ENCODE measurements at places on chromosomes 6 and 20.

DNA sequence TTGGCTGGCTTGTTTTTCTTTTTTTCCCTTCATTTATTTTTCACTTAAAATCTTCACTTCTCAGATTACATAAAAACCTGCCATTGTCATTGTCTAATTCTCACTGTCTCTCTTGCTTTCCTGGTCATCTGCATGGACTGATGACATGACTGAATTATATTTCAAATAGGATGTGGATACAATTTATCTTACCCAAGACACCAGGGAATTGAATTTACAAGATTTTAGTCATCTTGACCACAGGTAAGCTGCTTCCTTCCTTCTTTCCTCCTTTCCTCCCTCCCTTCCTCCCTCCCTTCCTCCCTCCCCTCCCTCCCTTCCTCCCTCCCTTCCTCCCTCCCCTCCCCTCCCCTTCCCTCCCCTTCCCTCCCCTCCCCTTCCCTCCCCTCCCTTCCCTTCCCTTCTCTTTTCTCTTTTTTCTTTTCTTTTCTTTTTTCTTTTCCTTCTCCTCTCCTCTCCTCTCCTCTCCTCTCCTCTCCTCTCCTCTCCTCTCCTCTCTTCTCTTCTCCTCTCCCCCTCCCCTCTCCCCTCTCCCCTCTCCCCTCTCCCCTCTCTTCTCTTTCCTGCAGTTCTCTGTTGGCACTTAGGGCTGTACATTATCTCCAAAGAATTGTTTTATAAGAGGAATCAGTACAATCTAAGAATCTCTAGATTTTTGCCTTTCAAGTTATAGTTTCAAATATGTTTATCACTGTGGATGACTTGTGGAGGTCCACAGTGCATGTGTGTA, 171.5 kb downstream of the CARMIL1 start:
- no peak for DNase-seq

GRCh38 chr6:70725817-70726415, 58.2 kb downstream of the SMAP1 start:
- DNase-seq: no peak

DNA sequence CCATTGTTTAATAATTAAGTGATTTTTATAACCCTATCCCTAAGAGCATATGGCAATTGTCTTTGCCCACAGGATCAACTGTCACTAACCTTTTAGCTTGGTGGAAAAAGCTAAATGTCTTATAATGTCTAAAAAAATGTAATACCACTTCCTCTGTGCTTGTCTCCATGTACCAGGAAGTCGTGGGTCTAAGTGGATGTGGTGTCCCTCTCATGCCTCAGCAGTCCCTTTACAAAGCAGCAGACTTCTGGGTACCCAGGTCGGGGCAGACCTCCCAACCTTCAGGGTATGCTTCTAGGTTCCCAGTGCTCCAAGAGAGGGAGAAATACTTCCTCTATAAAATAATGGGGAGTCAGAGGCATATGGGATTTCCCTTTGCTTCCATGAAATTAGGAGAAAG, 74.7 kb downstream of the ZHX3 start:
- DNase-seq: no peak

DNA sequence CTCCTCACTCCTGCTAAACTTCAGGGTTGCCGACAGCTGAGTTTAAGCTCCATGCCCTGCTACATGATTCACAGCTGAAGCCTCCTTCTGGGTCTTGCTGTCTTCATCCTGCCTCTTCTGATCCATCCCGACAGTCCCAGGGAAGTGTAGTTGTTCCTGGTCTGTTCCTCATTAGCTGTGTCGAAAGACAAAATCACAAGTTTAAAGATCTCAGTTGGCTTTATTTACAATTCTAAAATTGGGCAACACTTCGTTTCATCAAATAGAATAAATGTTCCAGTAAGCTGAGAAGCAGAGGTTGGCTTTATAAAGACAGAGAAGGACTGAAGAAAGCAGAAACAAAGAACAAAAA, 4.1 kb upstream of the SLC2A10 start:
- DNase-seq: no peak

DNA sequence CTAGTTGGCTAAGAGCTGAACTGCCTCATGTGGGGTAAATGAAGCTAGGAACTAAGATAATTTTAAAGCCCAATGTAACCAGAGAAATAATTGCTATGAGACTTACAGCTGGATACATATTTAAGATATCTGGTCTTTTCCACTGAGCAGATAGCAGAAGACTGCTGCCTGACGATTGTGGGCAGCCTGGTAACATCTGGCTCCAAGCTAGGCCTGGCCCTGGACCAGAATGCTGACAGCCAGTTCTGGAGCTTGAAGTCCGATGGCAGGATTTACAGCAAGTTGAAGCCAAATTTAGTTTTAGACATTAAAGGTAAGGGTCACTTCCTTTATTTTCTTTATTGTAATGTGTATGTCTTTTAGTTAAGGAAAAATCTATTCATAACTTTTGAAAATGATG, 65.7 kb downstream of the RTN4IP1 start:
- DNase-seq: no peak

- no peak for DNase-seq
Measured at GRCh38 chr20:62063981-62064769, 1.5 kb downstream of the TAF4 start.

DNA sequence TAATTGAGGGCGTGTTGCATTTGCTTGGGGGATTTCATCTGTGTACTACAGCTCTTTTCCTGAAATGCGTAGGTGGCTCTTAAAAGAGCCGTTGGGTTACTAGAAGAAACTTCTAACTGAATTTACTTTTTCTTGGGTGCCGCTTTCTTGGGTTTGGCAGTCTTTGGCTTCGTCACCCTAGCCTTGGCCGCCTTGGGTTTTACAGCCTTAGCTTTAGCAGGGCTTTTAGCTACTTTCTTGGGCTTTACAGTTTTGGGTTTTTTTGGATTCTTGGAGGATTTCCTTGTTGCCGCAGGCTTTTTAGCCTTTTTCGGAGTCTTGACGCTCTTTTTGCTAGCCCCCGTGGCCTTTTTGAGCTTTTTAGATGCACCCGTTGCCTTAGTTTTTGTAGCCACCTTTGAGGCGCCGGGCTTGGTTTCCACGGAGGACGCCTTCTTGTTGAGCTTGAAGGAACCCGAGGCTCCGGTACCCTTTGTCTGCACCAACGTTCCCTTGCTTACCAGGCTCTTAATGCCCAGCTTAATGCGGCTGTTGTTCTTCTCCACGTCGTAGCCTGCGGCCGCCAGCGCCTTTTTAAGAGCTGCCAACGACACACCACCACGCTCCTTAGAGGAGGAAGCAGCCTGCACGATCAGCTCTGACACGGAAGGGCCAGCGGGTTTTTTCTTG, 54.5 kb downstream of the TRIM38 start:
- DNase-seq: no peak

- DNase-seq: no peak
Measured at GRCh38 chr6:112342511-112342910, 4.6 kb upstream of the RFPL4B start.

- DNase-seq: no peak
Measured at GRCh38 chr6:34132486-34133185, 13.3 kb downstream of the GRM4 start.

- no peak for DNase-seq
Measured at GRCh38 chr6:158797331-158798310, 21.5 kb downstream of the EZR start.

DNA sequence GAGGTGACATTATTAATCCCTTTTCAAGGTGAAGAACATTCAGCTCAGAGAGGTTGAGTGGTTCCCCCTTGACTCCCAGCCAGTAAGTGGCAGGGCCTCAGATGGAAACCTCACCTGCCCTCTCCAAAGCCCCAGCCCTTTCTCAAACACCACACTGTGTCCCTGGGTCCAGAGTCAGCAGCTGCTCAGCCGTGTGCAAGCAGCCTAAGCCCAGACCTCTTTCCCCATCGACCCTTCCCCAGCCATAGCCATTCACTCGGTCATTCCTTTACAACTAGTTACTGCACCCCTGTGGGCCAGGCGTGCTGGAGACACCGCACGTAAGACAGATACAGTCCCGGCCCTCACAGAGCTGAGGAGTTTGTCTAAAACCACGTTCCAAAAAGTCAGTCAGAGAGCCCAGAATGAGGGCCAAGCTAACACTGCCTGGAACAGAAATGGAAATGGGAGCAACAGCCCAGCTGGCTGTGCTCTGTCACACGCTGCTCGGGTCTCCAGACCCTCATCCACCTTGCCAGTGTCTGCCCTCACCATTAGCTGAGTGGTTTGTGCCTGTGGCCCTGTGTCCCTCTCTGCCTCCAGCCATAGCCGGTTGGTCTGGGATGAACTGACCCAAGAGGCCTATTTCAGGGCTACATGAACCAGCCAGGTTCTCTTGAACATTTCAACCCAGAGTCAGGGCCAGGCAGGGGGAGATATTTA, 29.6 kb downstream of the ZC3H12D start:
- no peak for DNase-seq

DNA sequence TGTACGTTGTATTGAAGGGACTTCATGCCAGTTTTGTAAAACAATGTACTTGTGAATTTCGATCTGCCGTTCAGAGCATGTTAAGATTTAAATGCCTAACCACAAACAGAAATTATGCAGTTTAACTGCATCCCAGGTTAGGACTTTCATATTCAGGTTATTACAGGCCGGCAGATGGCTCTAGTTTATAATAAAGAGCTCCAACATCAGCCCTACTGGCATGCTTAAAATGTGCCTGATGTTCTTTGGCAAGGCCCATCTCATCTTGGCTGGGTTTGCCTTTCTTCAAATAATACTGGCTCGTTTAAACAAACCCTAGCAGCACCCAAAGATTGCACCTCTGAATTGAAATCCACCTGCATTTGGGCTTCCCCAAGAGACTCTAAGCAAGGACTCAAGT, 169.3 kb upstream of the RIN2 start:
- DNase-seq: no peak

- peak; percentile 59 for DNase-seq
Measured at GRCh38 chr6:167826230-167826895, 348 bp upstream of the AFDN start.

DNA sequence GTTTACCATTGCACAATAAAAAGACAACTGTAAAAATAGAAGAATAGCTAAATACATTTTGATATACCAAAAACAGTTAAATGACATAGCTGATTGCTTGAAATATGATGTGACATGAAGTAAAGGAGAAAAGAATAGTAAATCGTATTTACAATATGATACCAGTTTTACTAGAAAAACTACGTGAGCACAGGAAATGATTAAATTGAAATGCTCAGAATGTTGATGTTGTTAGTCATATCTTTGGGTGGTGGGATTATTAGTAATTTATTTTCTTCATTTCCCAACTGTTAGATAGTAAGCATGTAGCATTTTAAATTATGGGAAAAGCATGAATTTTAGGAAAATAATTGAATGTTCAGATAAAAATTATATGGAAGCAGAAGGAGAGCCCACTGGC, 268.3 kb upstream of the TAB2 start:
- DNase-seq: no peak

- DNase-seq: no peak
Measured at GRCh38 chr6:17714879-17715851, 8.4 kb upstream of the NUP153 start.

GRCh38 chr6:155832596-155832995, 377.0 kb upstream of the NOX3 start:
- DNase-seq: no peak

DNA sequence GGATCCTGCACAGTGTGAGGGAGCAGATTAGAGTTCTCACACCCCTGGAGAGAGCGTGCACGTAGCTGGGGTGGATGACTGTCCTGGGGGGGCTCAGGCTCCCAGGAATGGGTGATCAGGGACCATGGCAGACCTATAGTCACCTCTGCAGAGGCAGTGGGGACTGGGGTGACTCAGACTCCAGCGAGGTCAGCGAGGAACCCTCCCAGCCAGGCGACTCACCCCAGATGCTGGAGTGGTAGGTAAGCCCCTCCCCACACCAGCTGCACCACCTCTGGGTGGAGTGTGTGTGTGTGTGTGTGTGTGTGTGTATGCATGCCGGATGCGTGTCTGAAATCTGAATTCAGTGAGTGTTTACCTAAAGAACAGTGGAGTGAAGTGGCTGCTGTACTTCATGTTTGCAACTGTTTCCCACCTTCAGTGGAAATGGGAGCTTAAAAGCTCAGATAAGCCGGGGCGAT, 17.4 kb upstream of the GTSF1L start:
- no peak for DNase-seq

GRCh38 chr6:41607736-41608135, 30.5 kb upstream of the MDFI start:
- DNase-seq: no peak

GRCh38 chr20:49534255-49534712, 33.7 kb downstream of the PTGIS start:
- DNase-seq: peak; percentile 30

DNA sequence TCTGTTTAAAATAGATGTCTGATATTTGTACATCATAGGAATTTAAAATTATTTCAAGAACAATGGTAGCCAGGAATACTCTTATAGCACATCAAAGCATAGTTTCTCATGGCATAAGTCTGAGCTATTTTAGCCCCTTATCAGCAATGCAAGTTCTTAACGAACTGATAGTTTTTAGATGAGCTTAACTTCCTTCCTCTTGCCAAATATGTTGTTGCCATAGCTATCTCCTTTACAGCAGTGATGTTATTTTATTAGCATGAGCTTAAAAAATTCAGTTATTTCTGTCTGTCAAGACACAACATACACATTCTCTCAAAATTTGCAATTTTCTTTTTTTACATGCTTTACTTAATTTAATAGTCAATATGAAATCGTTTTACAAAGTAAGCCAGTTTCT, 867.2 kb downstream of the PHF3 start:
- no peak for DNase-seq

DNA sequence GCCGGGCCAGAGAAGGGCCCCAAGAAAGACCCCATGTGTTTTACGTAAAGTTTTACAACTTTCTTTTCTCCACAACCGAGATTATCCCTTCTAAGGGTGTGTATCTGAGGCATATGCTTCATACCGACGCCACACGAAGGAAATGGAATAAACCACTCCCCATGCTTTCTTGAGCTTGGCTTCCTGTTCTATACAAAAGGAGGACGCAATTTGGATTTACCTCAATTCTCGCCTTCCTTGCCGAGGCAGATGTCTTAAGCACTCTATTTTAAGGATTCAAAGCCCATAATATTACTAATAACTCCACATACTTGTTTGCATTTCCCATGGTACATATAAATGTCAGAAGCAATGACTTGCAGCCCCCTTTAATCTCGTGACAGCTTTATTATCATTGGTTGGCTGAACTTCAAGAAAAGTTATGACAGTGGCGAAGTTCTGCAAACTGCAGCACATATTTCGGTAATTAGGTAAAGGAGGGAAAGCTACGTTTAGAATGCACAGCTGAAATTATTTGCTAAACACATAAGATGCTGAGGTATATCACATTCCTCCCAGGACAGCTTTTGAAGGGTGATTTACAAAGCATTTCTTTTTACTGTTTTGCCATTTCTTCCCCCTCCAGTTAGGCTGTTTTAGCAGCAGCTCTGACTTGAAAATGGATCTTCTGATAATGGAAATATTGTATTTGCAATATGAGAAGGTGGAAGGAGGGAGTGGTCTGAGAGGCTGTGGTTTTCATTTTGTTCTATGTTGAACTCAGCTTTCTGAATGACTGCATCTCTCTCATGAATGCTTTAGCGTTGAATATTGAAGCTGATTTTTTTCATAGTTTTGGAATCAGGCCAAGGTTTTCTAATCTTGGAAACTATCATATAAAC, 330.5 kb downstream of the EPHA7 start:
- no peak for DNase-seq

DNA sequence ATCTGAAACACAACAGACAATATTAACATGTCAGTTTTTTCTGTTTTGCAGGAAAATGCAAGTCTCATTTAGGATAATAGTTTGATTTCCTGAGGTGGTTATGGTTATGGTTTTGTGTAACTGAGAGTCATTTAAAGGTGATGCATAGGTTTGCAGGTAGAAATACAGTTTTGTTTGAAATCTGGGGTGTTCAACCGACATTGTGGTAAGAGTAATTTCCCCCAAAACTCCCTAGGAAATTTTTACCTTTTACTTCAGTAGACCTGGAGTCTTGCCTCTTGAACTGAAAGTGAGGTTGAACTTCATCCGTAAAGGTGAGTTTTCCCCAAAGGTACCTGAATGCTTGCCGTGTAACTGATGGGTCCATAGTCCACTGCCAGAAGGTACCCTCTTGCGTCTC, 71.4 kb downstream of the JARID2 start:
- DNase-seq: no peak
